ENCODE measurements at places on chromosomes 16 and 17.

DNA sequence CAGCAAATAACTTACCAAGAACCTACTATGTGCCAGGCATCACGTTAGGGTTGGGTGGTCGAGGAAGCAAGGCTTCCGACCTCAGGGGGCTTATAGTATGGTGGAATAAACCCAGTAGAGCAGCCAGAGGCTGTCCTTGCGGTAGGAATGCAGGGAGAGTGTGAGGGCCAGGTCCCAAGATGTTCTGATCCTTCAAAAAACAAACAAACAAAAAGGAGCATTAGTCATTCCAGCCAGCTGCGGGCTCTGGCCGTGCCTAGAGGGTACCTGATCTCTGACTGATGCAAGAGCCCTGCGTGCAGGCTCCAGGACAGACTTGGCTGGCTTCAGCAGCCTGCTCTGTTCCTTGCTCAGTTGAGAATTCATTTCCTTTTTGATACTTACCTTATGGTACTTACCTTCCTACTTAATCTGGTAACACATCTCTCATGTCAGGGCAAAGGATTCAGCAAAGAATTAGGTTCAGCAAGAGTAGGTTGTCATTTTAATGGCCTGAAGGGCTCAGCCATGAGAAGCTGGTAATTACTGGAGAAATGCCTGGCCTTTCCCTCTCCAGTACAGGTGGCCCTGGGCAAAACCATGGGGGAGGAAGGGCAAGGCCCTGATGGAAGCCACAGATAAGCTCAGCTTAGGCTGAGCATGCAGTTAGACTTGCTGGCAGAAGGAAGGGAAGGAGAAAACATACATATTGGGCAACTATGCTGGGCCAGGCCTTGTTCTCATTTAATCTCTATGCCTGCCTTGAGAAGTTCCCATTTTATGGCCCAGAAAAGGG lies 18.4 kb downstream of the CYB5D2 start:
- DNase-seq: peak; percentile 71

DNA sequence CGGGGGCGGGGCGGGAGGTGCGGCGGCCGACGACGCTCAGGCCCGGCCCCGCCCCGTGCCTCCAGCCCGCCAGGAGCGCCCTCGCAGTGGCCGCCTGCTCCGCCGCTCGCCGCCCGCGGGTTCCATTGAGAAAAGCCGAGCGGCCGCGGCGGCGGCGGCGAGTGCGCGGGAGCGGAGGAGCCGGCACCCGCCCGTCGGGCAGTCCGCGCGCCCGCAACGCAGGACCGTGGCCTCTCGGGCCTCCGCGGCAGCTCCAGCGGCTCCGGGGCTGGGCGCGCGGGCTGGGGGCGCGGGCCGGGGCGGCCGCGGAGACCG lies at the start of gene ZFPM1:
TSS of gene ZFPM1 (plus strand) at position 64 of the 315 bp plus-strand sequence. CDS start 359 bp downstream, outside the sequence.
- no peak for DNase-seq

DNA sequence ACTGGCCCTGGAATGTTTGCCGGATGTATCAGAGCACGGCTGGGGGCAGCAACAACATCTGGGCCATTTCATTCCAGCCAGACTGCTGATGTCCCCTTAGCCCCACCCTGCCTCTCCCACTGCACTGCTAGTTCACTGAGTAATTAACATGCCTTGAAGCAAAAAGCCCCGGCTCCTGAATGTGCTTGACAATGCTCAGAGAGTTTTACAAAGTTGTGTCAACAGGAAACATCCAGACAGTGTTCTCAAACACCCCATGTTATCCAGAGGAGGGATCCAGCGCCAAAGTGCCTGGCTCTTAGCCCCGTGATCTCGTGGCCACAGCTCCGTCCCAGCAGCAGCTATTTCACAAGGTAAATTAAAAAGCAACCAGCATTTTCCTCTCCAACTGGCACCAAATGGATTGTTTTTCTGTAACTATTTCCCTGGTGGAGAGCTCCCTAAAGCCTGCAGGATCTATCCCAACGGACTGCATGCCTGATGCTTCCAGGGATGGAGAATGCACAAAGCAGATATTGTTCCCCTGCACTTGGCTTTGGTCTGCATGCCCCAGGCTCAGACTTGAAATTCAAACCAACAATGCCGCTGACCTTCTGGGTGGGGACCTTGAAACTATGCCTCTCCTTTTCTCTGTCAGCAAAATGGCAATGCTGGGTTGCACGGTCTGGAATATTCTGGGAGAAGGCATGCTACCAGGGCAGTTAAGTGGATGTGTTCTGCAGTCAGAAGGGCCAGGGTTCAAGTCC lies 115.6 kb upstream of the CDH5 start:
- no peak for DNase-seq

- peak; percentile 66 for DNase-seq
Observed at GRCh38 chr16:3625911-3626732, 14.7 kb upstream of the SLX4 start.

GRCh38 chr17:78879635-78880186 lies 23.3 kb downstream of the CEP295NL start:
- peak; percentile 85 for DNase-seq
